ENCODE measurements at places on chromosomes 11 and 22.
A peak's percentile ranks its signal among the peaks of the same experiment; 100 is the strongest.

DNA sequence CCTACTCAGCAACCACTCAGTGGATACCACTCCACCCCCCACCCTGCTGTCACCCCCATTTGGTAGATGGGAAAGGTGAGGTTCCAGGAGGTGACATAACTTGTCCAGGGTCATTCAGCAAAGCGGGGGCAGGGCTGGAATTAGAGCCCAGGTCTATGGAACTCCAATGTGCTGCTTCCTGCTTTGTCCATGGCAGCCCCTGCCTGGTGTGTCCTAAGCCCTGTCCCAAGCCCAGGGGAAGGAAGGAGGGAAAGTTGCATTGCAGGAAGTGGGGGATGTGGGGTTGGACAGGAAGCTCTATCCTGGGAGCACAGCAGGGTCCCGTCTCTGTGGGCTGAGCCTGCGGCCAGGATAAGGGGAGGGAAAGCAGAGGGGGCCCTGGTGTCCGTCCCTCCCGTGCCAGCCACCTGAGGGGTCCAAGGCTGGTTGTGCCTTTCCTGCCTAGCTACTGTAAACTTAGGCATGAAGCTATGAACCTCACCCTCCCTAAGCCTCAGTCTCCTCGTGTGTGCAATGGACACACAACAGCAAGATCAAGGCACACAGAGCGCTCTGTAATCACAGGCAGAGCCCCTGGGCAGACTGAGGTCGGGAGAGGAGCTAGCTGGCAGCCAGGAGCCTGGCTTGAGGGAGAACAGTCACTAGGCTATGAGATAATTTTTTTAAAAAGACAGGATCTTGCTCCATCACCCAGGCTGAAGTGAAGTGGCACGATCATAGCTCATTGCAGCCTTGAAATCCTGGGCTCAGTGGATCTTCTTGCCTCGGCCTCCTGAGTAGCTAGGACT, 12.9 kb downstream of the GAL3ST1 start:
- no peak for DNase-seq

GRCh38 chr11:97398246-97398645, 1008.4 kb downstream of the JRKL start:
- no peak for DNase-seq

GRCh38 chr11:95291946-95292345, 60.9 kb upstream of the SESN3 start:
- DNase-seq, result no peak

GRCh38 chr11:36098853-36099375, 155.1 kb downstream of the LDLRAD3 start:
- no peak for DNase-seq

DNA sequence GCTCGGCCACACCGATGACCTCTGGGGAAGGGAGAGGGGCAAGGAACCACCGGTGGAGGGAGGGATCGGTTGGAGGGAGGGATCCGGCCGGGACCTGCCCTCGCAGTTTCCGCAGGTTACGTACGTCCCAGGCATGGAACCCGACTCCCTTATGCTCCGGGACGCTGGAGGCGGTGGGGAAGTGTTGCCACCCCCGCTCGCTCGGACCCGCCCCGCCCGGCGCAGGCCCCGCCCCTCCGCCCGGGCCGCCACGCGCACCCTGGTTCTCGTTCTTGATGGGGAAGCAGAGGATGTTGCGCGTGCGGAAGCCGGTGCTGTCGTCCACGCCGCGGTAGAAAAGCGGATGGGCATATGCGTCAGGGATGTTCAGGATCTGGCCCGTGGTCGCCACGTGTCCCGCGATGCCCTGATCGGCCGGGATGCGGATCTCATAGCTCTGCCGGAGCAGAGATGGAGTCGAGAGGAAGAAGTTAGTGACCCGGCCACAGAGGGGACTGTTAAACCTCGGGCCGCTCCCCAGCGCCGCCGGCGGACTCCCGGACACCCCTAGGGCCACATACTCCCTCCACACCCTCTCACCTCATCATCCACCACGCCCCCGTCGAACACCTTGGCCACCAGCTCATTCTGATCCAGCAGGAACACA, 89.8 kb downstream of the PDE2A start:
- no peak for DNase-seq

- no peak for DNase-seq
These were observed 46.5 kb downstream of the NEU3 start for GRCh38 chr11:75035256-75035655.

- no peak for DNase-seq
These were observed 115.4 kb downstream of the ZBTB16 start for GRCh38 chr11:114174712-114175495.

DNA sequence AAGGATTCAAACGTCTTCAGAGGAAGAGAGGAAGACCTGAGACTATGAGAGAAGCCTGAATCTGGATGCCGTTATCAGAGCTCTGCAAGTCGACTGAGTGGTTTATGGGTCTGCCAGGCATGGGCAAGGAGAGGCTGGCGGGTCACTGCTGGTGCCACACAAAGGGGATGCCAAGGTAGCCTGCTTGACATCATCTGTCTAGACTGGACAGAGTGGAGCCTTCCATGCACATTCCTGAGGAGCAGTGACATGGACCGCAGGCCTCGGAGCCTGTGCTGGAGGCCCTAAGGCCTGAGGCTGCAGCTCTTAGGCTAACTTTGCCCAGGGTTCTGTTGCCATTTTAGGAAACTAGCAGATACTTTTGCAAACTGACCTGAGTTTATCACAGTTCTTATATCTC, 127.4 kb downstream of the WT1 start:
- no peak for DNase-seq

GRCh38 chr11:2151500-2152257, 9.3 kb downstream of the INS start:
- DNase-seq, result peak; percentile 15

- DNase-seq, result no peak
These were observed 36.9 kb downstream of the TNKS1BP1 start for GRCh38 chr11:57287884-57288283.

DNA sequence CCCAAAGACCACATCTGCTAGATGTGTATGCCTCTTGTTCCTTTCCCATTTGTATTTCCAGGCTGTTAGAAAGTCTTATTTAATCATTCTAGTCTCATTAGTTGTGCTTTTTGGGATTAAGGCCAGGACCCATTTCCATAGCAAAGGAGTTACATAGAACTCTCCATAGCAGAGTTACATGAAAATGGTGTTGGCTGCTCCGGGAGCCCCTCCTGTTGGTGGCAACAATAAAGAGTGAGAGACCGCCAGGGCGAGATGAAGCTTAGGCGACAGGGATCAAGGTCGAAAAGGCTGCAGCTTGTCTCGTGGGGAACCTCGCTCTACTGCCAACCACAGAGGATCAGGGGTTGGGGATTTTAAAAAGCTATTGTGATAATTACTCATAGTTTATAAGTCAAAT, 58.3 kb downstream of the GRIK4 start:
- no peak for DNase-seq

DNA sequence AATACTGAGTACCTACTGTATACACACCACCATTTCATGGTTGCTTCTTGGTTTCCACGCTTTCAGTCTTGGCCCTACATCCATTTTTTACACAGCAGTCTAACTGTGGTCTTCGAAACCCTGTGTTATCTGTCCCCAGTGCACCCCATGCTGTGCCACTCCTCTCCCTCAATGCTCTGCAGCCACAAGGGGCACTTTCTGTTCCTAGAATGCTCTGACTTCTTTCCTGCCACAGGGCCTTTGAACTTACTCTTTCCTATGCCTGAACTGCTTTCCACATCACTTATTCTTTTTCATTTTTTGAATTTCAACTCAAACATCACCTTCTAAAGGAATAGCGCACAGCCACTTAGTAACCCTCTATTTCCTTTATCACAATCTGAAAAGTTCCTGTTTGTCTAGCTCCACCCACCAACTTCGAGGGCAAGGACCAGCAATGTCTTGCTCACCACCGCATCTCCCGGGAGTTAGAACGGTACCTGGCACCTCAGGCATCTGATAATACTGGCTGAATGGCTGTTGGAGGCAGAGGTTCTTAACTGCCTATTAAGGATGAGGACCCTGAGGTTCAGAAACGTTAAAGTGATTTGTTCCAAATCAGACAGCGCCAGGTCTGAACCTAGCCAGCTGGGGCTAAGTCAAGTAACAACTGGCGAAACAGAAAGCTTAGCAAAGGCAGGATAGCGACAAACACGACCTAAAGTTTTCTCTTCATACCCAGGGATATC, 568 bp downstream of the ALG8 start:
- peak; percentile 22 for DNase-seq

GRCh38 chr11:69803604-69804218, 15.5 kb downstream of the FGF3 start:
- DNase-seq, result no peak

DNA sequence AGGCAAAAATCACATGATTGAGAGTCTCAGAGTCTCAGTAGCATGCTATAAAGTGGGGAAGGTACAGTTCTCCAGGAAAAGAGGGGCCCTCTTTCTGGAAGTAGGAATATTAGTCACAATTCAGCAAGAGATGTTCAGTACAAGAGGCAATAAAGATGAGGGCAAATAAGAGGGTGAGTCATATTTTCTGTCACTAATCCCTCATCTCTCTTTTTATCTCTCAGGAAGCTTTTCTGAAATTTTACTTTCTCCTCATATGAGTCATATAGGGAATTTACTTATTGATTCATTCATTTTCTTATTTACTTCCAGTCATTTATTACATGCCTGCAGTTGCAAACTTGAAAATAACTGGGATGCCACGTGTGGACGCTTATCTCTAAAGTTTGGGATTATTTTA, 3.4 kb upstream of the NXPE1 start:
- DNase-seq, result no peak

DNA sequence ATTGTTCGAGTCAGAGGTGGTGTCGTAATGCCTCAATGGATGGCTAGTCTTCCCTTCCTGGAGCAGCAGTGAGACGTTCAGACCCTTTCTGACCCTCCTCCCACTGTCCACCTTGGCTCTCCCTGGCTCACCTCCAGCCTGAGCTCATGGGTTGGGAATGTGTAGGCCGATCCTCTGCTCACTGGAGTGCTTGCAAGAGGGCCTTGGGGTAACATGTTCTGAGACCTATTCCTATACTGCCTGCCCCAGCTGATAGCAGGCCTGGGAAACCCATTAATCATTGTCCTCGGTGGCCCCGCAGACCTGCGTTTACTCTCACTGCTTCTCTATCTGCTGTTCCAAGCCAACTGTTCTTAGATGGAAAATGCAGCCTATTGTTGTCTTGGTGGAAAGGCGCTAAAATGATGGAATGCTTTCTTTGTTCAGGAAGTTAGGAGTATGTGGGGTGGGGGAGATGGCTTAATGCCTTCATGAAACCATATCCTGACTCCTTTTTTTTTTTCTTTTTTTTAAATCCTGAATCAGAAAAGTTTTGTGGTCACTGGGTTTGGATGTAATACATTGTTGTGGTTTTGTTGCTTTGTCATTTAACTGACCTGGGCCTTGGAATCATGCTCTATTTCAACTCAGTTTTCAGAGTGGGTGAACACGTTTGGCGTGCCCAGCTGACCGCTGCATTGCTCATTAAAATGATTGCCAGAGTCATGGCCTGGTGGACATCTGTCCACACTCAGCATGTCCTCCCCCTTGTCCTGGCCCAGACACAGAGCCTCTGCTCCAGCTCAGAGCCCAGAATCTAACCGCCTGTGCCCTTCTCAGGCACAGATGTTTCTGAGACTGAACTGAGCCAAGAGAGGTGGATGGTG, 72.5 kb downstream of the MICAL2 start:
- DNase-seq, result no peak

- DNase-seq, result no peak
These were observed 4.7 kb downstream of the BET1L start for GRCh38 chr11:202490-202889.

GRCh38 chr11:30432178-30432577, 109.3 kb downstream of the ARL14EP start:
- no peak for DNase-seq

DNA sequence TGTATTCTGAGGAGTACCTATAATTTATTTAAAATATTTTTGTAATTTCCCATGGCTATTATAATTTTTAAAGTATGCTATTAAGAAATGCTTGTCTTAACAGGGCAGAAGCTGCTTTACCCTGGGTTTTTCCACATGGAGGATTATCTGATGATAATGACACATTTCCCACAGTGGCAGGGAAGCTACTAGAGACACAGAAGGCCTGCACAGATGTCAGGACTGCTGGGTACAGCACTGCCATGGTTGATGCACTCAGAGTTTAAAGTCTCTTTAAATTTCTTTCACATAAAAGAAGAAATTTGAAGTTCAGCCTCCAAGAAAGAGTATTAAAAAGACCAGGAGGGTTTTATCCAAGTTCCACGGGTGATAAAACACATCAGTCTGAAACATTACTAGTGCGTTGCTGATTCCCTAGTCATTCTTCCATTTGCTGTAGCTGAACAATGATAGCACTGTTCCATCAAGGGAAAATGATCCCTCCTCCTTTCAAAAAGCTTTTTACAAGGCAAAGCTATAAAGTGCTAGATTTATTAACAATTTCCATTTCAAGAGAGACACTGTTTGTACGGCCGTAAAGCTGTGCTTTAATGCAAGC, 363.0 kb downstream of the CNTN5 start:
- DNase-seq, result peak; percentile 25

GRCh38 chr22:43085658-43086606, 3.3 kb downstream of the TTLL1 start:
- no peak for DNase-seq

- DNase-seq, result no peak
These were observed 133.6 kb upstream of the SESN3 start for GRCh38 chr11:95364324-95365295.

DNA sequence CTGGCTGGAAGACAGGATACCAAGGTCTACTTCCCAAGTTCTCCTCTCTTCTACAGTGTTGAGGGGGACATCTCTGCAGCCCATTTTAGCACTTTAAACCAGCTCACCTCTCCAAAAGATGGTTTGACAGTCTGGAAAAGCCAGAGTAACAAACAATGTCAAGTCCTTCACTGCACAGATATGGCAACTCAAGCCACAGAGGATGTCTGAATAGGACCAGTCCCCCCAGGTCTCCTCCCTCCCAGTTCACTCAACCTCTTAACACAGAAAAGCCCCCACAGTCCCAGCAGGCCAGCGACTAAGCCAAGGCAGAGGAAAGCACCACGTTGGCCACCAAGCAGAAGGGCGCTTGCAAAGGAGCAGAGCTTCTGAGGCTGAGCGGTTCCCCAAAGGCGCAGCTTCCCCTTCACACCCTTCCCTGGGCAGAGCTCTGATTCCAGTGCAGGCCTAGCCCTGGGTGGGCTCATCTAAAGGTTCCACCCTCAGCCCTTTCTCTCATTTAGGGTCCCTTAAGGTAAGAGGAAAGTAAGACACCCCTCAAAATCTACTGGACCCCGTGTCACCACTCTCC, 62.7 kb downstream of the PAK1 start:
- no peak for DNase-seq

DNA sequence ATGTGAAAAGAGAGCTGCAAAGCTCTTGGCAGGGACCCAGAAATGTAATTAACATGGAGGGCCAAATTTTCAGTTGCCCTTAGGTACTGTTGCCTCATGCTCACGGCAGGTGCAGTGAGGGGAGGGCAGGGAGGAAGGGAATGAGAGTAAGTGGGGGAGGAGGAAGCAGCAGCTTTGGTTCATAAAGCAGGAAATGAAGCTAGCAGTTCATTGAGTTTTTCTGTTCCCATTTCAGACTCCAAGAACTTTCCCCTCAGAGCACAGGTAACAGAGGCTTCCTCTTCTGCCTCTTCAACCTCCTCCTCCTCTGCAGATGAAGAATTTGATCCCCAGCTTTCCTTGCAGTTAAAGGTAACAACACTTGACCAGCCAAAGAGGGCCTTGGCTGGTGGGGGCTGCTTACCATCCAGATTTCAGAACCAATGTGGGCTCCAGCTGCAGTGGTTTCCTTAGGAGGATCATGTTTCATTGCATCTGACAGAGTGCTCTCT, 57.9 kb upstream of the PARVA start:
- peak; percentile 93 for DNase-seq
